ENCODE measurements at places on chromosomes 13 and 19.

- DNase-seq, result no peak
Measured at GRCh38 chr19:39701291-39701690, 3.0 kb upstream of the LGALS14 start.

DNA sequence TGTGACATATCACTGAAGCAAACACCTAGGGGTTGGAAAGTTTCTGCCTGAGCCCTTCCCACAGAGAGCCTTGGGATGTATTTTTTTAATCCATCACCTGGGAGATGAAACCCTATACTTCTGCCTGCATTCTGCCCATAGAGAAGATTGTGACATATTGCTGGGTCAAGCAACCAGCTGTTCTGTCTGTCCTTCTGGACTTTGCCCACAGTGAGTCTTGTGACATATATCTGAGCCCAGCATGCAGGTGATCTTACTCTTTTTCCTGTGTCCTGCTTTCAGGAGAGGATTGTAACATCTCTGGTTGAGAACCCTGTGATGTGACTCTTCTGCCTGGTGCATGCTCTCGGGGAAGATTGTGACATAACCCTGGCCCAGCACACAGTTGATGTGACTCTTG lies 24.9 kb upstream of the ZNF681 start:
- no peak for DNase-seq

DNA sequence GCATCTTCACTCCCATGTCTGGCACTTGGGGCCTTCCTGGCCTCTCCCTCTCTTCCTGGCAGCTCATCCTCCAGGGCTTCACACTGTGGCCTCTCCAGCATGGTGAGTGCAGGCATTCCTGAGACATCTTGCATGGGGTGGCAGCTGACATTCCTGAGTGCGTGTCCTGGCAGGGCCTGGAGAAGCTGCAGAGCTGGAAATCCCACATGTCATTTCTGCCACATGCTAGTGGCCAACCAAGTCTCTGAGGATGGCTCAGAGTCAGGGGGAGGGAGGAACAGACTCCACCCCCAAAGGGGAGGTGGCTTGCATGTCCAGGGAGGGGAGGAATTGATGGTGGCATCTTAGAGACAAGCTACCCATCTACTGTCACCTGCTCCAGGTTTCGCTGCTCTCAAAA lies 41.6 kb upstream of the AMER2 start:
- no peak for DNase-seq

DNA sequence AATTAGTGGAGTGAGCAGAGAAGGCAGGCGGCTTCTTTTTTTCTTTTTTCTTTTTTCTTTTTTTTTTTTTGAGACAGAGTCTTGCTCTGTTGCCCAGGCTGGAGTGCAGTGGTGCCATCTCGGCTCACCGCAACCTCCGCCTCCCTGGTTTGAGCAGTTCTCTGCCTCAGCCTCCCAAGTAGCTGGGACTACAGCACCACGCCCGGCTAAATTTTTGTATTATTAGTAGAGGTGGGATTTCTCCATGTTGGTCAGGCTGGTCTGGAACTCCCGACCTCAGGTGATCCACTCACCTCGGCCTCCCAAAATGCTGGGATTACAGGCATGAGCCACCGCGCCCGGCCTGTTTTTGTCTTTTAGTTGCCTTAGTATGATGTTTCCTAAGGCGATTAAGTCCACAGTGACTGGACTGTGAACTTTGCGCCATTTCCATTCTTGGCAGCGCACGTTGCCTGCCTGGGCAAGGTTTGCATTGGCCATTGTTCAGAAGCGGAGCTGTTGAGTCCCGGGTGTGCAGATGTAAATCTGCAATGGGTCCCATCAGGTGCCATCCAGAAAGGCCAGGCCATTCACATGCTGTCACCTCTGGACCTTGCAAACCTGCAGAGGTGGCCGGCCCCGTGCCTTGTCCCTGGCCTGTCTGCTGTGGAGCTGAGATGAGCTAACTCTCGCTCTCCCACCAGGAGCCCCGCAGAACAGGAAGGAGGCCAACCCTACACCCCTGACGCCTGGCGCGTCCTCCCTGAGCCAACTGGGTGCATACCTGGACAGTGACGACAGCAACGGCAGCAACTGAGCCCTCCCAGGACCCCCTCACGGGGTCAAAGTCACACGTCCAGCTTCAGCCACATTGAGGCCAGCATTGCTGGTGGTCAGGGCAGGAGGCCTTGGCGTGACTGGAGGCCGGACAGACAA lies 10.9 kb upstream of the SHD start:
- no peak for DNase-seq

DNA sequence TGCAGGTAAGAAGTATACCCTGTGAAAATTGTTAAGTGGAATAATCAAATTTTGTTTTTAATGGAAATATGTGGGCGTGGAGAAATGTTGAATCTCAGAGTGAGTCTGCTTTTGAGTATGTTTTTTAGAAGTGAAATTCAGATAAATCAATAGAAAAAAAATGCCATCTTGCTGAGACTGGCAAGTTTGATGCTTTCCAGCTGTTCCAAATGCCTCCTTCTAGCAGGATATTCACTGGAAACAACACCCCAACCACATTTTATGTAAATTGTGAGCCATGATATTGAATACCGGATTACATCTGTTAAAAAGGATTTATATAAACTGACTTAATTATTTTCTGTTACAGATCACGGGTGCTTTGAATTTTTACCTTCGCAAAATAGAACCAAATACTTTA lies 115.4 kb downstream of the ITGBL1 start:
- DNase-seq, result no peak

- peak; percentile 55 for DNase-seq
Measured at GRCh38 chr19:1883784-1884183, 1.5 kb downstream of the ABHD17A start.

- no peak for DNase-seq
Measured at GRCh38 chr13:36090592-36090991, 40.6 kb downstream of the DCLK1 start.

GRCh38 chr19:12555456-12555930 lies 4.2 kb upstream of the ZNF564 start:
- no peak for DNase-seq

GRCh38 chr13:104006625-104007075 lies 940.4 kb upstream of the SLC10A2 start:
- DNase-seq, result no peak

DNA sequence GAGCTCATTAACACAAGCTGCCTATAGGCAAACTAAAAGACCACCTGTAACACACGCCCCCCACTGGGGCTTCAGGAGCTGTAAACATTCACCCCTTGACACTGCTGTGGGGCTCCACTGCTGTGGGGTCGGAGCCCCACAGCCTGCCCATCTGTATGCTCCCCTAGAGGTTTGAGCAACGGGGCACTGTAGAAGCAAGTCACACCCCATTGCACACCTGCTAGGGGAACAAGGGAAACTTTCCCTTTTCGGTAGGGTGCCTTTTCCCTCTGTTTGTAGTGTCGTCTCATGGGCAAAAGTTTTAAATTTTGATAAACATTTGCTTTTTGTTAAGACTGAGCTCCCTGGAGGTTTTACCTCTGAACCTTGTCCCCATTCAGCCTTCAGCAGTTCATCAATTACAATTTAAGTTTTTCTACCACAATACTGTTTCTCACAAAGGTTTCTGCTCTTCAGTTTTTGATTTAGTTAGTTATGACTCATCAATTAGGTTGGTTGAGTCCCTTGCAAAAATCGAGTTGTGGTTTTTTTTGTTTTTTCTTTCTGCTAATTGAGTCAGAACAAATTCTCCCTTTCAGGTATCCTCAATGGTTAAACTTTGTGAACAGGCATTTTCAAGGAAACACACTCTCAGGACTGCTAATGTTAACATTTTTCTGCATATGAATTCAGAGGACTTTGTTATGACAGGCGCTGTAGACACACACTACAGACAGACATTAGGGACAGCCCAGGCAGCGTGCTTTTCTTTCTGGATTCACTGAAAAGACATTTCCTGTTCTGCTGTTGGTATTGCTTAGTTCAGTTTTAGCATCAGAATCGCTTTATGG lies 35.1 kb downstream of the ZNF433 start:
- no peak for DNase-seq

DNA sequence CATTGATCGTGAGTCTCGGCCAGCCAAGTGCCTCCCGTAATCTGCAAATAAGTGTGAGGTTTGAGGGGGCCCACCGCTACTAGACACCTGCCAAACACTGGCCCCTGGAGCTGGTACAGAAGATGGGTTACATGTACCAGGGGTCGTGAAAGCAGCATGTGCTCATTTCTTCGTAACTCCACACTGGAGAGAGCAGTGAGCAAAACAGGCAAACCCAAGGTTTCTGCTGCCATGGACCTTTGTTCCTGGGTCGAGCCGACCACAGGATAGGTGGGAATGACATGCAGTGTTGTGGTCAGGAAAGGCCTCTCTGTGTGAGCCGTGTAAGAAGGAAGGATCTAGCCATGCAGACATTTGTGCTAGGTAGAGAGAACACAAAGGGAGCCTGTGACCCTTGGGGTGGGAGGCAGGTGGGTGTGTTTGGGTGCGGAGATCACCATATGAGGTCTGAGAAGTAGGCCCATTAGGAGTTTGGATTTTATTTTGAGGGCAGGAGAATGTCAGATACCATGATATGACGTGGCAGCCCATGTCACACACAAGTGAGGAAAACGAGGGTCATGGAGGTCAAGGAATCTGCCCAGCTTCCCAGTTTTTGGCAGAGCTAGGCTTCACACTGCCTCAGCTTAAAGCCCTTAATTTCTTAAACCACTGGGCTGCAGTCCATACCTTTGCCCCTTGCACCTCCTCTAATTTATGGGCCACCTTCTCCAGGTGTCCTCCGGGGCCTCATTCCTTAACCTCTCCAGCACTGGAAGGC lies 919 bp downstream of the GTF3A start:
- no peak for DNase-seq

DNA sequence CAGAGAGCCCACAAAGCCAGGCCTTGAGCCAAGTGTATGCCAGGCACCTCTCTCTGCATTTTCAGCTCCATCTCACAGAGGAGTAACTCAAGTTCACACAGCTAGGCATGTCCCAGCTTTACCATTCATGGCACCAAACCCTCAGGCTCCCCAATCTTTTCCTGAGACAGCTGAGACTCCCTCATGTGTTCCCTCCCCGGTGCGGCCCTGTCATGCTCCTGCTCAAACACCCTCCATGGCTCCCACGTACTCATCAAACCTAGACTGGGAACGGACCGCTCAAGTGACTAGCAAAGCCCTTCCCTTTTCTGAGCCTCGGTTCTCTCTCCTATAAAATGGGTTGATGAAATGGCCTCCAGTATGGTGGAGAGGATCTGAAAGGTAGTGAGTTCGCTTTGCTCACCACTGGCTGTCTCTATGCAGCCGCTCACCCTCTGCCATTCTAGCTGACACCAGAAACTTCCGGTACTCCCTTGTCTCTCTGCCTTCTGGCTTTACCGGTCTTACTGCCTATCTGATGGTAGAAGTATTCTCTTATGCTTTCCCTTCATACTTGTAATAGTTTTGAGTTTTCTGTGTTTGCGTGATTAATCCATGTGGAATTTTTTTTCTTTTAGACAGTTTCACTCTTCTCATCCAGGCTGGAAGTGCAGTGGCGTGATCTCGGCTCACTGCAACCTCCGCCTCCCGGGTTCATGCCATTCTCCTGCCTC lies 7.8 kb upstream of the SLC44A2 start:
- DNase-seq, result no peak
